ENCODE measurements at places on chromosomes 6 and 20. TPM values are rescaled to one million over a fixed set of nuclear protein-coding genes. Genes with fewer than 3 reads are reported as not detected.

GRCh38 chr6:524803-525202 is 132.1 kb downstream of the HUS1B start:
- H3K27ac ChIP-seq: no peak overlapping the region
- peak; percentile 57 for DNase-seq
- no peaks in the 10 kb centered on the region for H3K27me3 ChIP-seq
- H3K4me1 ChIP-seq: no peaks in the 10 kb centered on the region

Gene SMLR1
- total RNA-seq: not detected

GRCh38 chr6:70162972-70163371 is 139.9 kb downstream of the COL9A1 start:
- no peaks in the 10 kb centered on the region for H3K36me3 ChIP-seq
- no peaks in the 10 kb centered on the region for H3K27me3 ChIP-seq
- H3K4me1 ChIP-seq: no peaks in the 10 kb centered on the region
- DNase-seq: no peak
- no peak overlapping the region for H3K27ac ChIP-seq

- no peak overlapping the region for H3K27ac ChIP-seq
- H3K4me3 ChIP-seq: no peak overlapping the region
- no peak for DNase-seq
- H3K27me3 ChIP-seq: no peaks in the 10 kb centered on the region
- H3K4me1 ChIP-seq: peaks cover 6% of the 10 kb centered on the region
These were observed 151.9 kb upstream of the CARMIL1 start for GRCh38 chr6:25127076-25127837.

Gene E2F1
- total RNA-seq: 4.6 TPM
